ENCODE measurements at places on chromosomes 4 and X.

GRCh38 chr4:17187003-17187402 lies 288.6 kb upstream of the LDB2 start:
- DNase-seq, result no peak

- no peak for DNase-seq
These were observed 28.6 kb downstream of the RNF175 start for GRCh38 chr4:153731239-153731638.

GRCh38 chr4:1676605-1677525 lies 7.2 kb downstream of the FAM53A start:
- DNase-seq, result no peak

GRCh38 chr4:145852256-145852839 lies 86.3 kb downstream of the ZNF827 start:
- no peak for DNase-seq

Data from right atrium auricular region (tissue), 2 donors.